KG1 (cell line): ENCODE measurements at places on chromosomes 4 and X.

DNA sequence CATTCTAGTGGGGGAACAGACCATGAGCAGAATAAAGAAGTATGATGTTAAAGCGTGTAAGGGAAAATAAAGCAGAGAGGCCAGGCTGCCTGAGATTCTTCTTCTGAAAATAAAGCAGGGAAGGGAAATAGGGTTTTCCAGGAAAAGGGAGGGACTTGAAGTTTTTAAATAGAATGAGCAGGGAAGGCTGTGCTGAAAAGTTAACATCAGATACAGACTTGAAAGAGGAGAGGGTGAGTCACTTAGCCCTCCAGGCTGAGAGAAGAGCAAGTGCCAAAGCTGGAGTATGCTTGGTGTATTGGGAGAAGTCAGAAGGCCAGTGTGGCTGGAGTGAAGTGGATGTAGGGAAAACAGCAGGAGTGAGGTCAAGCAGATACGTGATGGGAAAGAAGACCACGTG is 10.0 kb upstream of the PLK4 start:
- DNase-seq, result no peak

DNA sequence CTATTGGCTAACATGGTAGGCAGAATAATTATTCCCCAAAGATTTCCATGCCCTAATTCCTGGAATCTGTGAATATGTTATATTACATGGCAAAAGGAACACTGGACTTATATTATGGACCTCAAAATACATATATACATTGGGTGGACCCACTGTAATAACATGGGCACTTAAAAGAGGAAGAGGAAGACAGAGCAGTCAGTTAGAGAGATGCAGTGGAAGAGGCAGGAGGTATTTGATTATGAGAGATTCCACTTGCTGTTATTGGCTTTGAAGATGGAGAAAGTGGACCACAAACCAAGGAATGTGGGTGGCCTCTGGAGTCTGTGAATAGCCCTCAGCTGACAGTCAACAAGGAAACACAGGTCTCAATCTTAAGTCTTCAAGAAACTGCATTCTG is 14.0 kb upstream of the ART3 start:
- DNase-seq, result no peak

- no peak for DNase-seq
Observed at GRCh38 chr4:107619731-107620130, 100.3 kb downstream of the PAPSS1 start.

DNA sequence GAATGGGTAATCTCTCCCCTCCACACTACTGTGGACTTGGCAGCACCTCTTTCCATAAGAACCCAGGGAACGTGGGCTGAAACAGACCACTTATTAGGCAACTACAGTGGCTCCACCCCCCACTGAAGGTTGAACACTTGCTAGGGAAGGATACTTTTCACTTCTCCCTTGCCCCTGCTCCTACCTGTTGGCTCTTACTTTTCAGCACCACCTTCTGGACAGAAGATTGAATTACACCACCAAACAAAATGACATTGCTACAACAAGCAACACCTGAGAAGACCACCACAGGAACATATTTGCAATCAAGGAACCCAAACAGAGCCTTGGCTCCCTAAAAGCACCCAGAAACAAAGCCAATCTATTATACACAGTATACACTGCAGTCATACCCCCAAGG is 132.1 kb upstream of the CXCL13 start:
- no peak for DNase-seq

GRCh38 chr4:39641451-39641850 is 2.8 kb upstream of the SMIM14 start:
- DNase-seq, result no peak

DNA sequence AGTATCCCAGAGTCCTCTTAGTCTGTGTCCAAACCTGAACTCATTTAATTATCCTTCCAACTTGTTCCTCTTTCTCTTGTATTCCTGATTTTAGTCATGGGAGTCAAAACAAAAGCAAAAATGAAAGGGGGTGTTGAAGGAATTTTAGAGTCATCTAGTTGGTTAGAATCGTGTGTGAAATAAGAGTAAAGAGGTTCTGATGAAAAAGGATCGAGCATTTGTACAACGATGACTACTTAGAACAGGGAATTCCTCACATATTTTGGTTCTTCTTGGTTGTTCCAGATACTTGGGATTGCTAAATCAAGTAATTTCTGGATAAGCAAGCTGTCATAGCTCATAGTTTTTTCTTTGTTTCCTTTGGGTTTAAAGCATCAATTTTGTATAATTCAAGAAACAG is 194.4 kb downstream of the BCOR start:
- DNase-seq, result no peak

GRCh38 chr4:58357947-58358346 is 1247.8 kb upstream of the IGFBP7 start:
- DNase-seq, result no peak

DNA sequence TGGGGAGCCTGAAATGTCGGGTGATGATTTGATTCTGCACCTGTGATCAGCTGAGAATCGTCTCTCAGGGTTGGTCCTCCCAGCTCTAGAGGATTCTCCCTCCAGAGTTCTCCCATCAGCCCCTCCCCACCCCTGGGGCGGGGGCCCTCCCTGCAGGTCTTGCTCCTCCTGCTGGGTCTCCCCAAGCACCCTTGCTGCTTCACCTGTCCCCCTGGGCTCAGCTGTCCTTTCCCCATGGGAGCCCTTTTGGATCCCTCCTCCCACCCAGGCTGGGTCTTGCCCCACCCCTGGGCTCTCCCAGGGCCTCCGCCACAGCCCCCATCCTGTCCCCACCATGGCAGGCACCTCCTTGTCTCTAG is 22.2 kb downstream of the PSAPL1 start:
- DNase-seq, result no peak

GRCh38 chr4:1305781-1306455 is 16.2 kb downstream of the MAEA start:
- DNase-seq, result no peak

DNA sequence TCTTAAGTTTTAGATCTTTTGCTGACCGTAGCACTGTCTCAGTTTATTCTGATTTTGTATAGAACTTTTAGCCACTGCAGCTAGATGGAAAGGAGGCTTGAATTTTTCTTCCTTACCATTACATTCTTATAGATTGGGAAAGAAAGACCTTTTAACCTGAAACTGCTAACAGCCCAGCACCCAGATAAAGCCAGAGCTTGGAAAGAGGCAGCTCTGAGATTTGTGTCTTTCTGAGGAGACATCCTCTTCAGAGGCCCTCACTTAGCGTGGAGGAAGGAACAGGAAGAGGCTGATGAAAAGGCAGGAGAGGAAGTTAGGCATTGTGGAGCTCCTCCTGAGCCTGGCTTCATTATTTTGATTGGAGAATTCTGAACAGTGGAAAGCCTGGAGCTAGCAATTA is 35.1 kb downstream of the ATG4A start:
- DNase-seq, result no peak

GRCh38 chrX:29422034-29422433 is 793.3 kb upstream of the MAGEB2 start:
- no peak for DNase-seq

DNA sequence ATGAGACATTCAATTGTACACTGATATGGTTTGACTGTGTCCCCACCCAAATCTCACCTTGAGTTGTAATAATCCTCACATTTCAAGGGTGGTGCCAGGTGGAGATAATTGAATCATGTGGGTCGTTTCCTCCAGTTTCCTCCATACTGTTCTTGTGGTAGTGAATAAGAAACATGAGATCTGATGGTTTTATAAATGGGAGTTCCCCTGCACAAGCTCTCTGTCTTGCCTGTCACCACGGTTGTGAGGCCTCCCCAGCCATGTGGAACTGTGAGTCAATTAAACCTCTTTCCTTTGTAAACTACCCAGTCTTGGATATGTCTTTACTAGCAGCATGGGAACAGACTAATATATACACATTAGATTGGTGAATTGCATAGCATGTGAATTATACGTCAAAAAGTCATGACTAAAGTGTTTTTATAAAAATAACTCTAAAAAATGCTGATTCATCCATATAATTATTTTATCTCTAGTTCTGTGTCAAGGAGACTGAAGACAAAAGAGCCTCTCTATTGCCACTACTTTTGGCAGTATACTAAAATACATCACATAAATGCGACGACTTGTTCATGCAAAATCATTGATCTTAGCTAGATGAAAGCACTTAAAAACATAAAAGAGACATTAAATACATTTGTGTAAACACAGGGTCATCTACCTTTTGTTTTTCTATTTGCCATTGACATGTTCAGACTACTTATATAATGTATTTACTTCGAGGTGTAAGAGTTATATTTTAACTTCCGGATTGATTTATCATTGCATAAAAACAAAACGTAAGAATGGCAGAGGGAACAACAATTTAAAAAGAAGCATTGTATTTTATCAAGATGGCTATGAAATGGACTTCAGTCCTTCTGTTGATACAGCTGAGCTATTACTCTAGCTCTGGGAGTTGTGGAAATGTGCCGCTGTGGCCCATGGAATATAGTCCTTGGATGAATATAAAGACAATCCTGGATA is 50.1 kb downstream of the YTHDC1 start:
- no peak for DNase-seq

DNA sequence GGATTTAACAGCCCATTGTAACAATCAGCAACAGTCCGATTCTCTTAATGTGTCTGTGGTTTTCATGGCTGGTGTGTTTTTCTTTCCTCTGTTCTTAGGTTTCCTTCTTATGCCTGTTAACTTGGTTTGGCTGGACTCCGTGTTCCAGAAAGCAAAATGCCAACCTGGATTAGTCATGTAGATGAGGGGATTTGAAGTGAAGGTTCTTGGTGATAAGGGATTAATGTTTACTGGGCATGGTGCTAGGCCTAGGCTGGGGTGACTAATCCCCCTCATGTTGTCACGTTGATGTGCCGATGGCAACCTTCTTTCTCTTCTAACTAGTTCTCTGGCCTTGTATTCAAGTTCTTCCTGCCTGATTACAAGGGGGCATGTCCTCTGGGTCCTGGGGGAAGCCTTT is 85.9 kb downstream of the REPS2 start:
- no peak for DNase-seq

DNA sequence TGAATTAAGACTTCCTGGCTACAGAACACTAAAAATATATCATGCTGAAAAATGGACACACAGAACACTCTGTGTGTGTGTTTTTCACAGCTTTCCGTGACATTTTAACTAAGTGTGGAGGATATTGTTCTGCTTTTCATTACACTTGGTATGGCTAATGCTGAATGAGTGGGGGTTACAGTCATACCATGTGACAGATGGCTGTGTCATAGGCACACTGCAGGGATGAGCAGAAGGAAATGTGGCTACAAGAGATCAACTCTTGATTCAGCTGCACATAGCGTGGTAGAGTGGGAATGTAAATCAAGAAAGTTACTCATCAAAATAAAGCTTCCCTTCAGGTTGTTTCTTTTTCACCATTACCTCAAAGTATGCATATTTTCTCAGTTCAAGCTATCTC is 669.8 kb downstream of the IQCM start:
- DNase-seq, result no peak

- DNase-seq, result no peak
Observed at GRCh38 chr4:37994569-37994968, 34.4 kb downstream of the PTTG2 start.

GRCh38 chr4:147591106-147591505 is 26.1 kb upstream of the TMEM184C start:
- DNase-seq, result no peak

DNA sequence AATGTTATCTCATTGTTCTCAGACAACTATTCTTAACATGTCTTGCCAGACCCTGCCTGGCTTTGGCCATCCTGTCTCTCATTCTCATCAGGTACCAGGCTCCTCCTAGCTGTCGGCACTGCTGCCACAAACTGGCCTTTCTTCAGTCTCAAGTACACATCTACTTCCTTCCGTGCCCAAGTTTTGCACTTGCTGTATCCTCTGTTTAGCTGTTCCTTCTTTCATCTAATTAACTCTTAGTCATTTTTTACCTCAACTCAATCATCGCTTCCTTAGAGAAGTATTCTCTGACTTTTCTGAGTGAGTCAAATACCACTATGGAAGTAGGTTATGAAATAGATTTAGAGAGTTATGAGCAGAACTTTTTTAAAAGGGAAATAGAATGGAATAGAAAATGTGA is 19.7 kb downstream of the CXCL3 start:
- peak; percentile 35 for DNase-seq

DNA sequence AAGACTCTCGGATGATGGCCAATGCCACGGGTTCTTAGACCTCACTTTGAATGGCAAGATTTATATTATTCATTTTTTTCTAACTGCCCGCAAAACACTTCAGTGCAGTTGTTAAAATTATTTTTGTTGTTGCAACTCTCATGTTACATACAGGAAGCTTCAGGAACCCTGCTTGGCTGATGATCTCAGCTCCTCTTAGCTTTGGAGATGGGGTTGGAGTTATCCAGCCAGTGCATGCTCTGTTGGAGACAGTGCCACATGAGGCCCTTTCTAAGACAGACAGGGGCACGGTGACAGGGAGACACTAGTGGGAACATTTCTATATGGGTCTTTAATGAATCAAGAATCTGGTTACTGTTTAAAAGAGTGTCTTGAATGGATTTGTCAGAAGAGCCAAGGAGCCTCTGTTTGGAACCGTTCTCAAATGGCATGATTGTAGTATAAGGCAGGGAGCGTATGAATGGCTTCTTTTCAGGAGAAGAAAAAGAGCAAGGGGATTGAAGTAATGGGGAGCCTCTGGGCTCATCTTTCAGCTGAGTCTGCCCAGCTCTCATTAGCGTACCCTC is 61.9 kb upstream of the ENPP6 start:
- DNase-seq, result no peak
